ENCODE measurements at places on chromosomes 7 and 10.

DNA sequence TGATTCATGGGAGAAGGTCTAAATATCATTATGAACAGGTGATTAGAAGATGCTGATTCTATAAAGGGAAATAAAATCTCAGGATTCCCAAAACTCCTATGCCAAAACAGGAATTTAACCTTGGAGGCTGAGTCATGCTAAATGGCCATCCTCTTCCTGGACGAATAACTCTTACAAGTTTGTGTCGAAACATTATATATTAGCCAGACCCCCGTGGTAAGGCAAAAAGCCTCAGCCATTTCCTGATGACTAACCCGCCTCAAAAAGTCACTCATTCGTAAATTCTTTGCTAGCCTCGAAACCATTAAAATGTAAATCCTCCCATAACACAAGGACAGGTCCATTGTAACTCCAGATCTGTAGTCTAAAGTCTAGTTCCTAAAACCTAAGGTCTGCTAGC lies 32.0 kb downstream of the CUL2 start:
- DNase-seq: no peak

GRCh38 chr7:117146059-117146458 lies 176.8 kb downstream of the WNT2 start:
- DNase-seq: no peak

DNA sequence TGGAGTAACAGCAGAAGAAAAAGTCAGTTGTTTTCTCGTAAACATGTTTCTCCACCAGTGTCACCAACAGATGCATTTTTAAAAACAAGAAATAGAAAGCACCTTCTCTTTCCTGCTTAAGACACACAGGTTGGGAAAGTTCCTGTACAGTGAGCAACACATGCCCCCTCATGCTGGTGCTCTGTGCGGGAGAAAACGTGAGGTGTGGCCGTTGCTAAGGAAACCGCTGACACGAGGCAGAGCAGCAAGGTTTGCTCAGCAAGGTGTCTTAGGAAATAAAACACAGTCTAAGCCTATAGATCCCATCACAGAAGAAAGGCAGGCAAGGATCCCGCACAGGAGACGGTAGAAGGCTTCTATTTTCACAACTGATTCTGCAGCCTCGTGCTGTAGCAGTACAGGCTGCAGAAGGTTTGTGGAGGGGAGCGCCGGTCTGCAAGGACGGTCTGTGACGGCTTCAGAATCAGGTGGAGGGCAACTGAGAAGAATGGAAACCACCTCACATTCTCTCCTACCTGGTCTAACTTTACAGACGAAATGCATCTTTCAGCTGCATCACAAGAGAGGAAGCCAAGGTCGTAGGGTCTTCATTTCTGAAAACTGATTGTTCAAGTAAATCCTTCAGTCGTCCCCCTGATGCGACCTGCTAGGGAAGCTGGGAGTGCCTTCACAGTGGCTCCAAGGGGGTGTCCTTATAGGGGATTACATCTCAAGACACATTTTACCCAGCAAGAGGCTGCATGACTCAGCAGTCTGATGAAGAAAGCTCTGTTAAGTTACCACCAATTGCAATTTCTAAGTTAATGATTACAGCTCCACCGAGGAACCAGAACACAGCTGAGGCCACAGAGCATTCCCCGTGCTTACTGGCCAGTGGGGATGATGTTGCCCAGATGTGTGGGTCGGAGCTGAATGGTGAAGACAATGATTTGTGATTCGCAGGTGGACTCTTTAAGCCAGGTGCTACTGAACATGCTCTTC lies 150.7 kb upstream of the KLF14 start:
- peak; percentile 71 for DNase-seq

DNA sequence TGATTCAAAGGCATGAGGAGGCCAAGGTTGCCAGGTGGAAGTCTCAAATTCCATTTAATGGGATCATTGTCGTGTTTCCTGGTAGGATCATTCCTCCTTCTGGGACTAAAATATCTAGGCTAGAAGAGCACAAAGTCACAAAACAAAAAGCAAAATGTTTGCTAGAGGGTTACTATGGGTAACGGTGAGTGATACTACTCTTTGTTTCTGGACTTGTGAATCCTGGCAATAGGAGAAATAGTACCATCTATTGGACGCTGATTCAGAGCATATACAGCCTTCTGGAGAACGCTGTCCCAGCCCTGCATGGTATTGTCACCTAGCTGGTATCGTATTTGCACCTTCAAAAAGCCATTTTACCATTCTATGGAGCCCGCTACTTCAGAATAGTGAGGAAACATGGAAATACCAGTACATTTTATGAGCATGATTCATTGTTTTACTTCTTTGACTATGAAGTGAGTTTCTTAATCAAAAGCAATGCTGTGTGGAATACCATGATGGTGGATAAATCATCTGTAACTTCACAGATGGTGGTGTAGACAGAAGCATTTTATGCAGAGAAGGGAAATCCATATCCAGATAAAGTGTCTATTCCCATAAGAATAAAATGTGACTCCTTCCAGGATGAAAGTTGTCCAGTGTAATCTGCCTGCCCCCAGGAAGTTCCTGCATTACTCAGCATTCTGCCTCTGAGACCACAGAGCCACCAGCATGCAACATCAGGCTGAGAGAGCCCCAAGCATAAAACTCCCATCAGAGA lies 361.0 kb downstream of the ETV1 start:
- no peak for DNase-seq

DNA sequence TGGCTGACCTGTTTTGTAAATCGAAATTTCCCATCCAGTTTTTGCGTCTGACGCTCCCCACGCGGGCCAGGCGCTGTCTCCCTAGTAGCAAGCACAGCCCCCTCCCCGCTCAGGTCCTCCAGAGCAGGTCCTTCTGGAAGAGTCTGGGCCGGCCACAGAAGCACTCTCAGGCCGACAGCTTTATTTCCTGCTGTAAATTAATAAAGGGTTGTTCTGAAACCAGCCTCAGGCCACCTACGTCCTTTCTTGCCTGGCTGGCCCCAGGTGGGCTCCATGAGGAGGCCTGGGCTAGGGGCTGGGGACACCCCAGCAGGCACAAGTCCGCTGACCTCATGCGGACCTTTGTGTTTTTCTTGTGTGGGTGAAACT lies 35.2 kb downstream of the CAMK2B start:
- no peak for DNase-seq

DNA sequence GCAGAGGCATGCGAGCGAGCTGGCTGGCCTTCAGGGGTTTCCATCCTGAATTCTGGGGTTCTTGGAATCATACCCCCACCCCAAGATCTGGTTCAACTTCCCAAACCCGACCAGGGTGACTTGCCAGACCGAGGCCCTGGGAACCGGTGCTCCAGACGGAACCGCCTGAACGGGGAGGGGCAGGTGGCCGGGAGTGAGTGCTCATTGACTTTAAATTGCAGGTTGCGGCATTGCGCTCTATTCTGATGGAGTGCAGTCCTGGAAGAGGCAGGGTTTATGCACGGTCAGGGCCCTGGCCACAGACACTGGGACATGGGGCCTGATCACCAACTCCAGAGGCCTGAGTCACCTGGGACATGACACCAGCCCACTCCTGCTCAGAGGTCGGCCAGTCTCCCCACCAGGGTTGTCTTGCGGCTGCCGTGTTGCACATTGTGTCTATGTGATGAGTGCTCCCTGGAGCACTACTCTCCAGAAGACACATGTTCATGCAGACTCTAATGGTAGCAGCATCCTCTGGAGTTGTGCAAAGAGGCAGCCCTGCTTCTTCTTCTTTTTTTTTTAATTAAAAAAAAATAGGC lies 5.8 kb upstream of the DDIT4 start:
- no peak for DNase-seq

- DNase-seq: no peak
Measured at GRCh38 chr7:22154143-22154529, 202.8 kb downstream of the RAPGEF5 start.

GRCh38 chr10:99330347-99330924 lies 1.3 kb downstream of the CNNM1 start:
- DNase-seq: peak; percentile 33

DNA sequence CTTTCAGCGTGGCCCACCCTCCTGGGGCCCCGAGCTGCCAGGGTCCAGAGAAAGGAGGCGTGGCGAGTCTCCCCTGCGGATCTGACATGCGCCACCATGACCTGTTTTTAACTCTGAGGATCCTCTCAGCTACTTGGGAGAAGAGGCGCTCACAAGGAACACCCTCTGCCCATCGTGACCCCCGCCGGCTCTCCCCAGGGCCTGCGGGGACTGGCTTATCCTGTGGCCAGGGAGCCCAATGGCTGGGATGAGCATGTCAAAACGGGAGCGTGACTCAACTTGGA lies 93.7 kb downstream of the EBF3 start:
- no peak for DNase-seq

DNA sequence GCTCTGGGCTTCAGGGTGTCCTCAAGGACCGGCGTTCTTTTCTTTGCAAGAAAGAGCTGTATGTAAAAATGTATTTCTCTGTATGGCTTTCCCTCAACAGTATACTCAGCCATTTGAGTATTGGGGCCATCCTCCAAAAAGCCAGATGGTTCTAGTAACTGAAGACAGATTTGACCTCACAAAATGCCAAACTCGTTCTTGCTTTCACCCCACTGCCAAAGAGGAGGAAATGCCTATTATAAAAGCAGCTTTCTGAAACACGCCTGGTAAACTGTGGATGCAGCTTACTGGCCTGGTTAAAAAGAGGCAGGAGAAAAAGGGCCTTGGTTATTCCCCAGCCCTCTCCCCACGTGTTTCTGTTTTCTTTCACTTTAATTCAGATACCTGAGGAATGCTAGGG lies 7.7 kb upstream of the HTR5A start:
- DNase-seq: no peak

- DNase-seq: no peak
Measured at GRCh38 chr7:28776463-28777157, 181.5 kb downstream of the TRIL start.

DNA sequence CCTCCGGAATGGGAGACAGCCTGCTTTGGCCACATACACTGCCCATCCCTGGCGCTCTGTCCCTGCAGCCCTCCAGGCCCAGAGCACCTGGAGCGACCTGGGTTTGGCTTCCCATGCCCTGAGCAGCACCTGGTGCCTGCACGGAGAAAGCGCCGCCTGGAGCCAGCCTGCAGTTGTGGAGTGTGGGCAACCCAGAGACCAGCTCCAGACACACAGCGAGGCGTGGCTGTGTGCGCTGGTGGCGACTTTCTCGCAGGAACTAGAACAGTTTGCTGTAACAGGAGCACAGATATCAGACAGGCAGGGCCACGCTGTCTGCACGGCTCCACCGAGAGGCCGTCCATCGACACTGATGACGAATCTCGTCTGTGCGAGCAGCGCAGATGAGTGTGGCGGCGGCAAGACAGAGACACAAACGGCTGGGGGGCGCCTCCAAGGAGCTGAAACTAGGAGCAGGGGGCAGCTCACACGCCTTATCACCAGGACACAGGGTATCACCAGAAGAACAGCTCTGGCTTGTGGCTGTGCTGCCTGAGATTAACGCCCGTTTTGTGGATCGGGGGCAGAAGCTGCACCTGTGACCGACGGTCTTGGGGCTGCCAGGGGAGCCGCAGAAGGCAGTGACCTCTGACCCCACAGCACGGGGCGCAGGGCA lies 275.3 kb downstream of the DNAJB6 start:
- DNase-seq: no peak

DNA sequence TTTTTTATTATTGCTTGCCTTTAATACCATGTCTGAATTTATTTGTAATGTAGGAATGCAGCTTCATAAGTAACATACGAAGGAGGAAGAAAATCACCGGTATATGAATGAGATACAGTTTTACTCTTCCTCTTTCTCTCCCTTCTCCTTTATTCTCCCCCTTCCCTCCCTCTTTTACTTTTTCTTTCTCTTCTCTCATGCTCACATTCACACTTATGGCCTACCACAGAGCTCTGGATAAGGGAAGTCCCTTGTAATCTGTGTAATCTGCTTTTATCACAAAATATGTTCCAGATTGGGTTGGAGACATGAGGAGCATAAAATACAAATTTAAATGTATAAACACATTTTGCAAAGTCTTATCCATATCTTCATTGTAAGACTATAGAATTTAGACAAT lies 59.4 kb downstream of the MDFIC start:
- DNase-seq: no peak

DNA sequence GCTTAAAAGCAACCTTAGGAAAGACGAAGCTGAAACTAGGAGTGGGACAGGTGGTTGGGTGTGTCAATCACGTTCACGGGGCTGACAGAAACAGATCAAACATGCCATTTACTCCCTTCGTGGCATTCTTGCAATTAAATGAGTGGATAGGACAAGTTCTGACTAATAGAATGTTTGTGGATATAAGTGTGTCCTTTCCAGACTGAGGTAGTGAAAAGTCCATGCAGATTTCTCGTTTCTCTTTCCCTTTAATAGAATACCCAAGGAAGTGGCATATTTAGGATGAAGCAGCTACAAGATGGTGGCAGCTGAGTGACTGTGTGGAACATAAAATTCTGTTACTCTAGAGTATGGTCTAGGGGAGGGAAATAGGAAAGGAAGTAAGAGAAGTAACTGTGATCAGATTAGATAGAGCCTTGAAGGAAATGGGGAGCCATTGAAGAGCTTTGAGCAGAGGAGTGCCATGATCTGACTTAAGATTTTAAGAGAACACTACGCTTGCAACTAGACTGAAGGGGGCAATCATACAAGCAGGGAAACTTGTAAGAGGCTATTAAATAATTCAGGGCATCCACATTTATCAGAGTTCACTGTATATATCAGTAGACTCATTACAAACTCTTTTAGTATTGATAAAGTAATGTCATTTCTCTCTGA lies 46.3 kb upstream of the HYAL4 start:
- DNase-seq: no peak

GRCh38 chr10:125538947-125539731 lies 143.8 kb downstream of the TEX36 start:
- peak; percentile 8 for DNase-seq

- no peak for DNase-seq
Measured at GRCh38 chr10:12719365-12719764, 282.1 kb downstream of the CCDC3 start.

GRCh38 chr7:91973639-91974038 lies 33.0 kb downstream of the AKAP9 start:
- DNase-seq: no peak

- no peak for DNase-seq
Measured at GRCh38 chr7:146635205-146636032, 518.8 kb downstream of the CNTNAP2 start.

- no peak for DNase-seq
Measured at GRCh38 chr10:100081075-100082001, at the start of gene CPN1. CPN1 (minus strand) TSS chr10:100081869; CDS start chr10:100081625, 244 bp downstream.

GRCh38 chr7:97819161-97819560 lies 53.0 kb downstream of the ASNS start:
- DNase-seq: no peak

GRCh38 chr10:133156674-133157579 lies 3.1 kb upstream of the KNDC1 start:
- peak; percentile 14 for DNase-seq

- no peak for DNase-seq
Measured at GRCh38 chr10:106278383-106278782, 886.1 kb downstream of the SORCS1 start.

Data from head of caudate nucleus (tissue), 42 donors.